ENCODE measurements at places on chromosomes 12 and 14. TPM values are rescaled to one million over a fixed set of nuclear protein-coding genes. Genes with fewer than 3 reads are reported as not detected.

DNA sequence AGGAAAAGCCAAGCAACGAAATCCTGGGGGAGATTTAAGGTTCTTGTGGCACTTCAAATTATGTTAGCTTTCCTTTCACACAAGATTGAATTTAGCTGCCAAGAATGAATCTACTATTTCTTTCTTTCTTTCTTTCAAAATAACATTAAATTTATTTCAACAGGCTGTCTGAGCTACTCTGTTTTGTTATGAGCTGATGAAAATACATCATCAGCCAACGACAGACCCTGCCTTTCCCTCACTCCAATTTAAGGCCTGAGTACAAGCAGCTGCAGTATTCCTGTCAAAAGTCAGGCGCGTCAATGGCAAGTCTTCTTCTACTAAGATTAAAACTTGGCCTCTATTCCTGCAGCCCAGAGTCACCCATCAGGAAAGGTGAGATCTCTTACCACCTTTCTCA, 347.7 kb upstream of the FLRT2 start:
- no peak overlapping the region for H3K27ac ChIP-seq
- no peak for DNase-seq
- no peak overlapping the region for H3K4me3 ChIP-seq
- H3K36me3 ChIP-seq: no peaks in the 10 kb centered on the region

DNA sequence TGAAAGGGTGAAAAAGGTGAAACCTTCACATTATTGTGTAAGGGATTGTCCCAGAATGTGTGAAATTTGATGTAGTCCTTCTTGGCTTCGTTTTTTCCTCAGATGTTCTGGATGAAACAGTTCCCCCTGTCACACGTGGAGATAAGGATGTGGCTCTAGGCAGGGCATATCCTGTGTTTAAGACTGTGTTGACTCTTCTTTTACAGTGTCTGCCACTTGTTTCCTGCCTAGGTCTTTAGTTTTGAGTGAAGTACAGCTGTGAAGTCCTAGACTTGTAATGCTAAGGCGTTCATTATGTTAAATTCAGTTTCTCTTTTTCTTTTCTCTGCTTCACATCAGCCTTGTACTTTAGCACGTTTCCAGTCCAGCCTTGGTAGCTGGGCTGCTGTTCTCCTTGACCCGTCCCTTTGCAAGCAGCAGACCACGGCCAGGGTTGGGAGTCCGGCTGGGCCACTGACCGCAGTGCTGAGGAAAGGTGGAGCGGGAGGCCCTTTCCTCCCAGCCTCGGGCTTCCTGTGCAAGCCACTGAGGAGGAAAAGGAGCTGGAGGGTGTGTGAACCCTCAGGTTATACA, 59.1 kb downstream of the RASSF3 start:
- no peaks in the 10 kb centered on the region for H3K4me1 ChIP-seq
- H3K4me3 ChIP-seq: no peak overlapping the region
- H3K27me3 ChIP-seq: no peaks in the 10 kb centered on the region
- no peak for DNase-seq
- peak overlapping the region; percentile 49 for H3K27ac ChIP-seq

DNA sequence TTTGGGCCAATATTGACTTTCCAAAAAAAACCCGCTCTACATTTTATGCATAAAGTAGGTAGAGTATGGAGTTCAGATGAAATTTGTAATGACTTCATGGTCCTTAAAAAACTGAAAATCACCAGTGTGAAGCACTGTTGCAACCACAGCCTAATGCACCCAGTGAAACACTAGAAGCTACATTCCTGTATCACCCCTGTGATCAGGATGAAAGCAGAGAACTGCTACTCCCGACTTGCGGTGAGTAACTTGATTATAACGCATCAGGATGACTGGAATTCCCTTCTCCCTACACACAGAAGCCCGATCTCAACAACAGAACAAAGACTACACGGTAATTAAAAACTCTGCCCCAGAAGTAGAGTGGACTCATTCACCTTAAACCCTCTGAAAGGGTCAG, 33.8 kb downstream of the SPTB start:
- no peaks in the 10 kb centered on the region for H3K36me3 ChIP-seq
- H3K27ac ChIP-seq: no peak overlapping the region
- H3K27me3 ChIP-seq: no peaks in the 10 kb centered on the region
- no peak for DNase-seq
- H3K4me1 ChIP-seq: no peaks in the 10 kb centered on the region
- H3K4me3 ChIP-seq: no peak overlapping the region

Gene DDN
- not detected for total RNA-seq

- H3K4me3 ChIP-seq: peak overlapping the region; percentile 4
- no peak for DNase-seq
- H3K27me3 ChIP-seq: no peaks in the 10 kb centered on the region
- H3K36me3 ChIP-seq: no peaks in the 10 kb centered on the region
These were observed 5.5 kb downstream of the DUSP6 start for GRCh38 chr12:89346741-89347324.

DNA sequence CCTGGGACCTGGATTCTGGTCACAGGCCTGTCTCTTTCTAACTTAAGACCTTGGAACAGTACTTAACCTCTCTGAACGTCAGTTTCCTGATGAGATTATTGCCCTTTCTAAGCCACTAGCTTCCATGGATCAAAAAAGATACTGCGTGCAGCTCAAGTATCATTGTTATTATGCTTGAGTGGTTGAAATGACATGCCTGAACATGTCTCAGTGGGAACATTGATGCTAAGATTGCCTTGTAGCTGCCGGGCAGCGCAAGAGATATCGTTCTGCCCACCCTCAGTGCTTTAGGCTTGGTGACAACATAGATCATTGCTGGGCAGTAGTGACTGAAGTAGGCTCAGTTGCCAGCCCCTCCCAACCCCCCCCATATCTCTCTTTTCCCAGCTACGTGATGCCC, 131.9 kb downstream of the SMOC1 start:
- H3K27me3 ChIP-seq: no peaks in the 10 kb centered on the region
- no peak overlapping the region for H3K4me3 ChIP-seq
- no peaks in the 10 kb centered on the region for H3K36me3 ChIP-seq

GRCh38 chr14:54174457-54174856, 217.8 kb upstream of the BMP4 start:
- no peaks in the 10 kb centered on the region for H3K27me3 ChIP-seq
- H3K4me3 ChIP-seq: no peak overlapping the region
- no peaks in the 10 kb centered on the region for H3K36me3 ChIP-seq
- no peaks in the 10 kb centered on the region for H3K4me1 ChIP-seq
- DNase-seq: no peak

Gene KRT71
- not detected for total RNA-seq

- H3K27me3 ChIP-seq: no peaks in the 10 kb centered on the region
- no peak within 1 kb of the TSS for H3K4me3 ChIP-seq
- H3K4me1 ChIP-seq: no peaks in the 10 kb centered on the region
- no peak within 1 kb of the TSS for H3K27ac ChIP-seq
- DNase-seq: no peak
These were observed at the start of gene OR6C76 for GRCh38 chr12:55425954-55426353. Gene OR6C76 (plus strand): TSS chr12:55426254. CDS start chr12:55426254, 0 bp downstream.

DNA sequence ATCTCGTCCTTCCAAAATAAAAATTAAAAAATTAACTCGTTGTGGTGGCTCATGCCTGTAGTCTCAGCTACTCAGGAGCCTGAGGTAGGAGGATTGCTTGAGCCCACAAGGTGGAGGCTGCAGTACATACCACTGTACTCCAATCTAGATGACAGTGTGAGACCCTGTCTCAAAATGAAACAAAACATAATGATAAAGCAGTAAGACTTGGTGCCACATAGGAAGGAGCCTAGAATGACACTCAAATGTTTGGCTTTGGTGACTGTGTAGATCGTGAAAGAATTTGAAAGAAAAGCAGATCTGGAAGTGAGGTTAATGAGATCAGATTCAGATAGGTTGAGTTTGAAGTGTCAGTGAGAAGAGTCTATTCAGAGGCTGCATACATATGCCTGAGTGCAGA, 150.1 kb upstream of the ATP2B1 start:
- H3K4me3 ChIP-seq: no peak overlapping the region
- no peaks in the 10 kb centered on the region for H3K27me3 ChIP-seq
- no peaks in the 10 kb centered on the region for H3K4me1 ChIP-seq
- no peak overlapping the region for H3K27ac ChIP-seq
- no peak for DNase-seq

DNA sequence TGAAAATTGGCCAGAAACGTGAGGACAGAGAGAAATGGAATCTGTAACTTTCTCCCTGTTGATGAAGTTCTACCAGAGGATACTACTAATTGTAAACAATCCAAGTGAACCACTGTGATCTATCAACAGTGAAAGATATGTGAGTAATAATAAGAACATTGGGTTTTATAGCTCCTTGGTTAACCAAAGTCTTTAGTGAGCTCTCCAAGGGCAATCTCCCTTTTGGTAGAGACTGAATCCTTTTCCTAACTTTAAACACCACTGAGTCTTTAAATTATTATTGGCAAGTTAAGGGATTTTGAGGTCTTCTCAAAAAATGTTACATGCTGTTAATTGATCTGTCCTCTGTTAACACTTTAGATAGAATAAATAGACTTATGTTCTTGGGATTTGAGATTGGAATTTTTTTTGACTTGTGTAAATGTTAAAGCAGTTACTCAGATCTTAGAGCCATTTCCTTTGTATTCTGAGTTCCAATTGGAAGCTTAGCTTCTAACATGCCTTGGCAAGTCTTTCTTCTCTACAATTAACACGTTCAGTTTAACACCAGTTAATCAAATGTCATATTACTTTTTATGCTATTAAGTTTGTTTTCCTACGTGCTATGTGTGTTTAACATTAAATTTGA, 338.2 kb upstream of the DDHD1 start:
- no peaks in the 10 kb centered on the region for H3K36me3 ChIP-seq
- H3K27ac ChIP-seq: no peak overlapping the region
- H3K4me3 ChIP-seq: no peak overlapping the region
- H3K27me3 ChIP-seq: no peaks in the 10 kb centered on the region

DNA sequence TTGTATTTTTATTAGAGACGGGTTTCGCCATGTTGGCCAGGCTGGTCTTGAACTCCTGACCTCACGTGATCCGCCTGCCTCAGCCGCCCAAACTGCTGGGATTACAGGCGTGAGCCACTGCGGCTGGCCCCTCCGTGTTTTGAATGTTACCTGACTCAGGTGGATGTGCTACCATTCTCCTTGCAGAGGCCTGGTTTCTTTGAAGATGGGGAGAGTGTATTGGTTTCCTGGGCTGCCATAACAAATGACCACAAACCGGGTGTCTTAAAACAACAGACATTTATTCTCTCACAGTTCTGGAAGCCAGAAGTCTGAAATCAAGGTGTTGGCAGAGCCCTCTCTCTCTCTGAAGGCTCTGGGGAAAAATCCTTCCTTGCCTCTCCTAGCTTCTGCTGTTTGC, 98.0 kb downstream of the IRF2BPL start:
- H3K36me3 ChIP-seq: no peaks in the 10 kb centered on the region
- H3K27ac ChIP-seq: no peak overlapping the region
- no peak overlapping the region for H3K4me3 ChIP-seq

DNA sequence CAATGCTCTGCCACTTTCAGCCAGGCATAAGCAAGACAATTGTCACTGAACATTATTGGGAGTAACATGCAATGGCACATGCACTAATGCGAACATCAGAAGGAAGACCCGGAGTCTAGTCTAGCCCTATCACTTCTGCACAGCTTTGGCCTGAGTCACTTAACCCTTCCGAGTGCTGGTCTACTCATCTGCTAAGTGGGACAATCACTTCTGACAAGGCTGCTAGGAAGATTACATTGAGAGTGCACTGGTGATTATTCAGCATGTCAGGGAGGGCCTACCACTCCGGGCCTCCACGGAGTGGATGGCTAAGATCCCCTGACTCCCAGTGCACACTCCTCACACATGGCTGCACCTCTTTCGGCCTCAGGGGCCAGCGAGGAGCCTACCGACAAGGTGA, 240.9 kb downstream of the DPF3 start:
- no peak overlapping the region for H3K27ac ChIP-seq

GRCh38 chr14:53948205-53948884, 8.3 kb downstream of the BMP4 start:
- no peak overlapping the region for H3K4me3 ChIP-seq
- no peak for DNase-seq
- H3K27me3 ChIP-seq: no peaks in the 10 kb centered on the region
- H3K27ac ChIP-seq: no peak overlapping the region
- no peaks in the 10 kb centered on the region for H3K4me1 ChIP-seq

DNA sequence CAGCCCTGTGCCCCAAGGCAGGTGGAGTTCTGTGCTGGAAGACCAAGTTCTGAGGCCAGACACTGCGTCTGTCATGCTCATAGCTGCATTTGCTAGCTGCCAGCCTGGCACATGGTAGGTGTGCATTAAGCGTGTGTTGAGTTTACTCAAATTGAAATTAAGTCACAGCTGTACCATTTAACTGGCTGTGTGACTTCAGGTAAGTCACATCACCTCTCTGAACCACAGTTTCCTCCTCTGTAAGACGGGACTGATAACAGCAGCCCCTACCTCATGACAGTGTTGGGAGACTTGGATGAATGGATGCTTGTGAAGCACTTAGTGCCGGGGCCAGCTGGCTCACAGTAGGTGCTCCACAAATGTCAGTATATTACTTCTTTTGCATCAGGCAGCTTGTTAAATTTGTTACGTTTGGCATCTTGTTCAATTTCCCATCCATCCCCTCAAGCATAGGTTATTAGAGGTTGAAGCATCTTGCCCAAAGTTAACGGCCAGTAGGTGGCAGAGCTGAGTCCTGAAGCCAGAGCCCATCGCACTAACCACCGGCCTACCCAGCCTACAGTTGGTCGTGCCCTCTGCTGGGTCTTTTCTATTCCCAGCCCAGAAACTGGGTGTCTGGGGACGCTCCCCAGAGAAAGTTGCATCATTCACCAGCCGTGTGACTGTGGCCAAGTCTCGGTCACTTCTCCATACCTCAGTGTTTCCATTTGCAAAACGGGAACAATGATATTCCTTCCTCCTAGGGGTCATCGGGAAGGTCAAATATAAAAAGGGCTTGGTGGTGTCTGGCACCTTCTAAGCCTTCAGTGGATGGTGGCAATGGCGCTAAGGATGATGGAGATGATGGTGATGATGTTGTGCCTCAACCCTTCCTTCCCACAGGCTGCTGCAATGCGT, 4.5 kb downstream of the DAO start:
- no peaks in the 10 kb centered on the region for H3K27me3 ChIP-seq
- H3K27ac ChIP-seq: no peak overlapping the region
- no peaks in the 10 kb centered on the region for H3K4me1 ChIP-seq
- no peaks in the 10 kb centered on the region for H3K36me3 ChIP-seq

Gene TMTC1
- total RNA-seq: 49.9 TPM

Gene TCHP
- 18.6 TPM for total RNA-seq

Gene SUSD6
- total RNA-seq: 55.9 TPM

- no peaks in the 10 kb centered on the region for H3K36me3 ChIP-seq
- no peak for DNase-seq
- no peak overlapping the region for H3K4me3 ChIP-seq
- H3K27ac ChIP-seq: no peak overlapping the region
- no peaks in the 10 kb centered on the region for H3K4me1 ChIP-seq
- no peaks in the 10 kb centered on the region for H3K27me3 ChIP-seq
These were observed 138.9 kb upstream of the CCND2 start for GRCh38 chr12:4134448-4135263.

Gene DPY19L2
- 8.2 TPM for total RNA-seq

DNA sequence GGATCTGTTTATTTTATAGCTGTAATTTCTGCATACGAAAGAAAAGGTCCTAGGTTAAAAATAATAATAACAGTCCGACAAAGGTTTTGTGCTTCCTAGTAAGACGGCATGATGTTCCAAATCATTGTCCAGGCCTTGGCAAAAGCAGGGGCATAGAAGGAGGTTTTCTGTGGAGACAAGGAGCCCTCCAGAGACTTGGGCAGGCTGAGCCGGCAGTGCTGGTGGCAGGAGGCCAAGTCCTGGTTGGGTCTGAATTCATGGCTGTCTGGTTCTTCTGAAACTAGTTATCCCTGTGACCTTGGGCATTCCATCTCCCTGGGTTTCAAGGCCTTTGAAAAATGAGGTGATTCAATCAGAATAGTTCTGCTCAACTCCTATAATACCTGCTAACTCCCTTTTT, 44.0 kb downstream of the KCNK13 start:
- no peaks in the 10 kb centered on the region for H3K36me3 ChIP-seq
- no peaks in the 10 kb centered on the region for H3K27me3 ChIP-seq
- no peak overlapping the region for H3K4me3 ChIP-seq
- DNase-seq: no peak
